ENCODE measurements at places on chromosomes 3 and 15.

- DNase-seq = no peak
Measured at GRCh38 chr3:53114412-53115074, 15.7 kb downstream of the RFT1 start.

- DNase-seq = no peak
Measured at GRCh38 chr3:118710532-118710931, 324.1 kb downstream of the IGSF11 start.

GRCh38 chr3:68974711-68975110 lies 38.8 kb downstream of the EOGT start:
- no peak for DNase-seq

DNA sequence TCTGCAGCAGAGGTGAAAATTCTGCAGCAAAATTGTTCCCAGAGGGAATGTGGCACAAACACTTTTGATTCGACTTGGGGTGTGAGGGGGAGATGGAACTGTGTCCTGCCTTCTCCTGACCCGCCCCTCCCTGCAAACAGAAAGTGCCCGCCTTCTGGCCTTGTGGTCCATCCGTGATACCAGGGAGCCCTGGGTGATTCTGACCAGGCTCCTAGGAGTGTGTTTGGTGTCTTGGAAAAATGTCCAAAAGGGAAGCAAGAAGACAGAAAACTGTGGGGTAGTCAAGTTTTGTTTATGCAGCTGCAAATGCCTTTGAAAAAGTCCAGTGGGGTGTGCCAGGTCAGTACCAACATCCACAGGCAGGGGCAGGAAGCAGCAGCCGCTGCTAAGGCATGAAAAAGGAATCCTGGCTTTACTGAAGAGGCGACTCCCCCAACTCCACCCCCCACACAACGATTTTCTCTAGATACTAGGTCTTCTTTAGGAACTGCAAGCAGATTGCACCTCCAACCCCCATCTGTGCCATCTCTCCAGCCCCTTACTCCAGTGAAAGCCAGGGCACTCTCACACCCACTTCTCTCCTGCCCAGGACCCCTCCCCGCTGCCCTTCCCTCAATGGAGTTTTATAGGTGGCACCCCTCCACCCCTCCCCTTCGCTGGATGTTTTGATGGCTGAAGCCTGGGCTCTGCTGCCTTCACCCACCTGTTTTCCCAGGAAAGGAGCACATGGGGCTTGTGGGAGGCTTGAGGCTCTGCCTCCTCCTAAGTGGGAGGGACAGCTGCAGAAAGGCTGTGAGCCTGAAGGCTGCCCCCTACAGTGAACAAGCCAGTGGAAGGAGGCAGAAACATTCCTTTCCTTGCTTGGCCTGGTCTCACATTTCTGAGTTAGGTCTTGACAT lies 82.4 kb upstream of the HERC1 start:
- DNase-seq = no peak

- no peak for DNase-seq
Measured at GRCh38 chr3:145190138-145190537, 970.8 kb downstream of the PLOD2 start.

- DNase-seq = no peak
Measured at GRCh38 chr15:53446376-53446775, 313.1 kb downstream of the WDR72 start.

DNA sequence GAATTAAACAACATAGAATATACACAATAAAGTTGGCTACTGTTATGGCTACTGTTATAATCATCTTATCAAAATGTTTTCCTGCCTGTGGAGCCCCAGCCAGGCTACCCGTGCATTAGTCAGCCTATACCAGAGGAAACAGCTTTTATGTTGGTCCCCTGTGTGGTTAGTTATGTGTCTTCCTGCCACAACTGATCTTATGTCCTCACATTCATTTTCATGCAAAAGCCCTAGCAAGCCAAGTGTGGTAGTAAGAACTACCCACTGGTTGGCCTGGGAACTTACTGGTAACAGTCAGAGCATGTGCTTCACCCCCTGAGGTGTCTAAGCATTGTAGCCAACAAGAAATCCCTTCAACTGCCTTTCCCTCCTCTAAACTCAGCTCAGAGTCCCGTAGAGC lies 21.8 kb downstream of the MGLL start:
- DNase-seq = no peak

DNA sequence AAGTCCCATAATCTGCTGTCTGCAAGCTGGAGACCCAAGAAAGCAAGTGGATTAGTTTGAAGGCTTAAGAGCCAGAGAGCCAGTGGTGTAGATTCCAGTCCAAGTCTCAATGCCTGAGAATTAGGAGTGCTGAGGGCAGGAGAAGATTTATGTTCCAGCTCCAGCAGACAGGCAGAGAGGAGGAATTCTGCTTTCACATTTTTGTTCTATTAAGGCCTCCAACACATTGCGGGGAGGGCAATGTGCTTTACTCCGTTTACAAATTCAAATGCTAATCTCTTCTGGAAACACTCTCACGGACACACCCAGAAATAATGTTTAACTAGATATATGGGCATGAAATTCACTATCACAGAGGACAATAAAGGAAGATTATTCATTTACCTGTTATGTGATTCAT lies 54.0 kb downstream of the DPH6 start:
- DNase-seq = no peak

GRCh38 chr3:56776556-56776950 lies 25.2 kb downstream of the ARHGEF3 start:
- no peak for DNase-seq

DNA sequence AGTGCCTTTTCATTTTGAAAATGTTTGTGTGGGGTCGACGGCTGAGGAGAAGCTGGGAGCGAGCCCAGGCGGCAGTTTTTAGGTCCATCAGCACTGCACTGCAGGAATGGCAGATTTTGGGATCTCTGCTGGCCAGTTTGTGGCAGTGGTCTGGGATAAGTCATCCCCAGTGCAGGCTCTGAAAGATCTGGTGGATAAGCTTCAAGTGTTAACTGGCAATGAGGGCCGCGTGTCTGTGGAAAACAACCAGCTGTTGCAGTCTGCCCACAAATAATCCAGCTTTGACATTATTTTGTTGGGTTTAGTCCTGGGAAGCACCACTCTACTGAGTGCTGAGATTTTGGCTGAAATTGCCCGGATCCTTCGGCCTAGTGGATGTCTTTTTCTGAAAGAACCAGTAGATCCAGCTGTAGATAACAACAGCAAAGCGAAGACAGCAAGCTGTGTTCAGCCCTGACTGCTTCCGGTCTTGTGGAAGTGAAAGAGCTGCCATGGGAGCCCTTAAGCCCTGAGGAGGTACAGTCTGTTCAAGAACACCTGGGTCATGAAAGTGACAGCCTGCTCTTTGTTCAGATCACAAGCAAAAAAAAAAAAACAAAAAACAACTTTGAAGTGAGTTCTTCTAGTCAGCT lies 13.1 kb upstream of the ANP32A start:
- no peak for DNase-seq

GRCh38 chr15:69760890-69761568 lies 308.4 kb downstream of the RPLP1 start:
- peak; percentile 24 for DNase-seq

DNA sequence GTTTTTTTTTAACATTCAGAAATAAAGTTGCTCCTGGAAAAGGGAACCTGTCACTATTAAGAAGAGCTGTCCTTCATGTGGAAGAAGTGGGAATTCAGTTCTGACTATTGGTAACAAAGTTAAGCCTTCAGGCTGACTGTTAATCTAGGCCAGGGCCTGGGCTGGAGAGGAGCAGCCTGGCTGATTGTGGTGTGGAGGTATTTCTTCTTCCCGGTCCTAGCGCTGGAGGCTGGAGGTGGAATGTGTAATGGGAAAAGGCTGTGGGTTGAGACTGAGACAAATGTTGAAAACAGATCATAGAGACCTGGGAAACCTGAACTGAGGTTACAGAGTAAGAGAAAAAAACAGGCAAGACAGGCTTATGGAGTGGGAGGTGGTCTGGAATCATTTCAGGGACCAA lies 23.8 kb upstream of the SH3BP5 start:
- DNase-seq = peak; percentile 62

GRCh38 chr15:69880571-69881301 lies 217.0 kb downstream of the TLE3 start:
- DNase-seq = no peak

DNA sequence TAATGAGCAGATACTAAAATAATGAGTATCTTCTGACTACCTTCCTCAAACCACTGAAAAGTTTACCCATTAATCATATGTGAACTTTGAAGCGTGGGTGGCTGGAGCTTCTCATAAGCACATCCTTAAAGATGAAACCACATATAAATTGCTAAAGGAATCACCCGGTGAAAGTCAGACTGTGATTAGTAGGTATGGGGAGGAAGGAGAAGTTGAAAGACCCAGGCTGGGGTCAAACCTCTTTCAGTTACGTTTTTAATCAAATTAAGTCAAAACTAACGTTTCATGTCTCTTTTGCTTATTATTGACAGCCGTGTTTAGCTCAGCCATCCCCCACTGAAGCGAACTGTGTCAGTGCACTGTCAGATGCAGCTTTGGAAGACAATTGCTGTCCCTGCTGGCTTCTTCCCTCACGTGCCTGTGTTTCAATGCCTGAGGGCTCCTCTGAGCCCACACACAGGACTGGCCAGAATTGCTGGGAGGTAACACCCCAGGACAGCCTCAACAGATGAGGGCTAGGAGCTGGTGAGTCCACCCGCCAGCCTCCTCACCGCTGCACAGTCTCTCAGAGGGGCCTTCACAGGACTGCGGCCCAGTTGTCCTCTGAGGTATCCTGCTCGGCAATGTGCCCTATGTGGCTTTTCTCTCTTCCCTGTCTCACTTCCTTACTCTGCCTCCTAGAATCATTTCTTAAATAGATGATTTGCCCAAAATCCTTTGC lies 29.3 kb upstream of the SH3BP5 start:
- DNase-seq = no peak

- no peak for DNase-seq
Measured at GRCh38 chr3:128146201-128146600, 7.1 kb upstream of the EEFSEC start.

DNA sequence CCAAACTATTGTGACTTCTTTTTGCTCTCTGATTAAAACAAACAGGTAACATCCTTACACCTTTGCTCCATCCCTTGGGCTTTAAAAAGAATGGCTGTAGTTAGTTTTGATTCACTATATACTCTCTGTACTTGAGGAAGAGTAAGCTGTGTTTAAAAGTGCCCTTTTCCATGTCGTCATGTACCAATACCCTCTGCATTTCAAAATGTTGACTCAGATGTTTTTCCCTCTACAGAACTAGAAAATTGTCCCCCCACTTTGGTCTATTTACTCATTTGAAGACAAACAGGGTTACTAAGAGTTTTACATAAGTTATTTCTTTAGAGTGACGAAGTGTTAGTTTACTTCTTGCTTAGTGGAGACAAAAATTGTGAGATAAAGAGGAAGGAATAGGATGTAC lies 62.7 kb downstream of the TASOR start:
- DNase-seq = no peak

DNA sequence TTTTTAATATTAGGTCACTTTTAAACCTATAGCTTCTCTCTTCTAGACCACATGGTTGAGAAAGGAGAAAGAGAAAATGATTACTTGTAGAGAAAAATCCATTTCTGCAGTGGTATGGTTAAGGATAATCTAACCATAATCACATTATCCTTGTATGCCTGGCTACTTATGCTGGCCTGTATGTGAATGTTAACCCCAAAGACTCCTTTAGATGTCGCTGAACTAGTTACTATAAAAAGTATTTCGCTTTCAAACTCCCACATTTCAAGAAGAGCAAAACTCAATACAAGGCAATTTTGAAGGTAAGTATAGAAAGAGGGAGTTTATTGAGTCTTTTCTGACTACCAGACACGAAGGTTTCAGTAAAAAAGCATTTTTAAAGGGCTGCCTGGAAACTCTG lies 2.2 kb downstream of the KCTD6 start:
- DNase-seq = no peak

DNA sequence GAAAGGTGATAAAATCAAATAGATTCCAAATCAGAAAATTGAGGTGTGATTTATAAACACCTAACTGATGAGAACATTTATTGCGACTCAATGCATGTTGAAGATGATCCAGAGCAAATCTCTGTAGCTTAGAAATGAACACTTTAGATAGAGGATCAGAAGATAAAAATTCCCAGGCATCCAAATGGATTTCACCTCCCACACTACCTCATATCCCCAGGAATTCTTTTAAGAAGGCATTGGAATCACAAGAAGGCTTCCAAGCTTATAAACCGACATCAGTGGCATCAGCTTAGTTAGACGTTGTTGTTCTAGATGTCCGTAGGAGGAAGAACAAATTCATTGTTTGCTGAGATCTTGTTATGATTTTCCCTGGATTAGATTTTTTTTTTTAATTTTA lies 154.4 kb downstream of the EBLN2 start:
- no peak for DNase-seq

GRCh38 chr3:48544141-48544540 lies 12.5 kb downstream of the PFKFB4 start:
- DNase-seq = no peak

- peak; percentile 24 for DNase-seq
Measured at GRCh38 chr3:49872801-49873281, 3.1 kb upstream of the CAMKV start.

GRCh38 chr3:160707187-160707794 lies 30.3 kb downstream of the ARL14 start:
- DNase-seq = peak; percentile 75

- DNase-seq = no peak
Measured at GRCh38 chr15:57221134-57221533, 155.2 kb upstream of the CGNL1 start.

GRCh38 chr15:25172691-25173090 lies 217.9 kb downstream of the SNRPN start:
- peak; percentile 3 for DNase-seq

GRCh38 chr3:37891227-37891626 lies 29.5 kb downstream of the CTDSPL start:
- DNase-seq = no peak

- DNase-seq = no peak
Measured at GRCh38 chr3:122694966-122695365, 14.3 kb downstream of the PARP14 start.

DNA sequence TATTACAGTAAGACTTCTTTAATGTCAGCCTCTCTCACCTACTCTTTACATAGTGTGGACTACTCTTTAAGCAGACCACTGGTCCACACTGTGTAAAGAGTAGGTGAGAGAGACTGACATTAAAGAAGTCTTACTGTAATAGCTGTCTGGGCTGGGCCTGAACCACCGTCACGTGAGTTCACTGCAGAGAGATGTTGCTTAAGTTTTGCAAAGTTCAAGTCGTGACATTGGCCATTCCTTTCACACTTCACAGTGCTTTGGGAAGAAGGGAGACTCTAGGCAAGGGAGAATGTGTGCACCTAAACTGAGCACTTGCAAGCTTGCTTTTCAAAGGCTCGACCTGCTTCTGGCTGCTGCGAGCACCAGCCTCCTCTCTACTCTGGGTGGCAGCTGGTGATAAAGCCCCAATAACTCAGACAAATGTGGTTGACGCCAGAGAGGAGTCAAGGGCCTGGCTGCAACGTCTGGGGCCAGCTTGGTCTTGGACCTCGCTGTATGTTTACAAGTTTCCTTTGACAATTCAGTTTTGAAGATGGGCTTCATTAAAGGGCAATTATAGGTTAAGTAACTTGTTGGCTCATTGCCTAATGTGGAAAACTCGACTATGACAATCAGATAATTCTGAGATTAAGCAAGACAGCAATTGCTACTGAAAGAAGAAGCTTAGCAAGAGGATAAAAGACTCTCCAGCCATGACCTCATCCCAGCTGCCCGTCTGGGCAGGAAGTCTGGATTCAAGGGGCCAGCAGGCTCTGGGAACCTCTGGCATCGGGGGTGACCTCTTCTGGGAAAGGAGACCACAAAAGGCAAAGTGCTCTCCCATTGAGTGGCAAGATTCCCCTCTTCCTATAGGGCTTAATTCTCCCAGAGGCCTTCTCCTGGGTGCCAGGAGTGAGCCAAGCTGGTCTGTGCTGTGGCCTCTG lies 242.1 kb upstream of the TLE3 start:
- DNase-seq = no peak

- DNase-seq = no peak
Measured at GRCh38 chr3:171190668-171191067, 164.1 kb upstream of the SLC2A2 start.

- no peak for DNase-seq
Measured at GRCh38 chr15:91769894-91770293, 83.6 kb upstream of the SLCO3A1 start.

Data from head of caudate nucleus (tissue), 42 donors.